ENCODE measurements at places on chromosomes 5 and 9. TPM values are rescaled to one million over a fixed set of nuclear protein-coding genes. Genes with fewer than 3 reads are reported as not detected.

DNA sequence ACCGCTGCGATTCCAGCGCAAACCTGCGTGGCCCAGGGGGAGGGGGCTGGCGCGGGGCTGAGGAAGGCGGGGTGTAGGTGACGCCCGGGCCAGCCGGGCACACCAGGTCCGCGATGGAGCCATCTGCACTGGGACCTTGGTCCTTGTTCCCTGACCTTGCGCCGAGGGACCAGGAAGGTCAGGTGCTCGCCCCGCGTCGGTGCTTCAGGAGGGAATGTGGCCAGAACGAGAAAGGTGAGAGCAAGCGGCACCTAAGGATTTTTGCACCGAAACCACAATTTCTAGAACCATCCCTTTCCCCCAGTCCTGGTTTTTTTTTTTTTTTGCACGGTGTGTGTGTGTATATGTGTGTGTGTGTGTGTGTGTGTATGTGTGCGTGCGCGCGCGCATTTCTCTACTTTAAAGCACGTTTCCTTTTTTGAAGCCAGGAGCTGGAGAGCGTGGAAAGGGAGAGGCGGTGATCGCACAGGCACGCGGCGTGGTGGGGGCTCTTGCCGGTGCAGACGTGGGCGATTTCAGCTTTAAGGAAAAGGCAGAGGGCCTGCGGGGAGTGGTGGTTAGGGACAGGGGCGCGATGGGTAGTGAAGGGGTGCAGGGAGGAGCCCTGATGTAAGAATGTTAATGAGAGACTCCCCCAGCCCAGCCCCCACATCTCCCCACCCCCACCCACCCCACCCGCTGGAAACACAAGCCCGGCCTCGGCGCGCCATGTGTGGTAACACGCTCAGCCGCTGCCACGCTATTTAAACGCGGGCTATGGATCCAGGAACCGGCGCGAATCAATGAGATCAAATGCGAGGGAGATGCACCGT, at the start of gene NPR3:
Gene NPR3 (plus strand): TSS at position 772 of the 812 bp plus-strand sequence. CDS start 456 bp downstream, outside the sequence.
- H3K4me3 ChIP-seq = peak within 1 kb of the TSS; percentile 49
- DNase-seq = peak; percentile 73
- H3K27ac ChIP-seq = peak within 1 kb of the TSS; percentile 42
- peaks cover 52% of the 10 kb centered on the region for H3K4me1 ChIP-seq
- peaks cover 64% of the 10 kb centered on the region for H3K27me3 ChIP-seq
- no peaks in the 10 kb centered on the region for H3K36me3 ChIP-seq

DNA sequence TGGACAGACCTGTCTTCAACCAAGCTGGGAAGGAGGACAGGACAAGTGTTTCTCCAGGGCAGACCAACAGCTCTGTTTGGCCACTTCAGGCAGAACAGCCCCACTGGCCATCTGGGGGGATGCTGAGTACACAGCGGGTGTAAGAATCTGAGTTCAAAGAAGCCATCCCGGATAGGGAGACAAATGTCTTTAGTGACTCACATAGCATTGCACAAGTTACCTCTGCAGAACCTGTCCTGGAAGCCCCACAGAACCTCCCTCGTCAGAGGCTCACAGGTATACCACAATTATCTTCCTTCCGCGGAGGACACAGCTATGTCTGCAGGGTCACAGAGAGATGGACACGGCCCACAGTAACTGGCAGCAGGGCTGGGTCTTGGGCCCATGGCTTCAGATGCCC, 2.0 kb downstream of the OR2V2 start:
- no peak overlapping the region for H3K4me3 ChIP-seq
- peaks cover 59% of the 10 kb centered on the region for H3K27me3 ChIP-seq
- no peaks in the 10 kb centered on the region for H3K4me1 ChIP-seq
- H3K27ac ChIP-seq = no peak overlapping the region

The CDO1 gene
- polyA plus RNA-seq = 1.0 TPM

The LRRC14B gene
- polyA plus RNA-seq = not detected

The FOXD1 gene
- polyA plus RNA-seq = 0.28 TPM

The CRAT gene
- polyA plus RNA-seq = 28.5 TPM

- no peaks in the 10 kb centered on the region for H3K4me1 ChIP-seq
- peak; percentile 14 for DNase-seq
- H3K27ac ChIP-seq = no peak overlapping the region
- no peaks in the 10 kb centered on the region for H3K27me3 ChIP-seq
These were observed 180.6 kb downstream of the MACROH2A1 start for GRCh38 chr5:135218486-135218755.

DNA sequence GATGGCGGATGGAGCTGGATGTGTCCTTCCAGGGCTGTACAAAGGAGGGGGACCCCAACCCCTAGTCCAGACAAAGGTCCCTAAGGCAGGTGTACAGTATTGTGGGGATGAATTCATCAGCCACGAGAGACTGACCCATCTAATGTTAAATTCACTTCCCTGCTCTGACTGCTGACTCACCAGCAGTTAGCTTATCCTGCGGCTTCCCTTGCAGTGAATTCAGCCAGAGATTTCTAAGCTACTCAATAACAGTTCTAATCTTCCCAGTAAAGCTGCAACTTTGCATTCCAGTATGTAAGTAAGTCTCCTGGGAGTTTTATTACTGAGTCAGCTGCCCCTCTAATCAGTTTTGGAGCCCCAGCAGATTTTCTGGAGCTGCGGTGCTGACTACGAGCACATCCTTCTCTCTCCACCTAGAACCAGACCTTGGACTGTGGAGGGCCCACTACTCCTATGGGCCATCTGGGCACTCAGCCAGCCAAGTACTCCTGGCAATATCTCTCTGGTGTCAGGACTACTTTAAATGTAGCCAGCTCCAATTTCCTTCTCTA, 16.1 kb downstream of the B4GALT1 start:
- peaks cover 92% of the 10 kb centered on the region for H3K4me1 ChIP-seq
- peak overlapping the region; percentile 99 for H3K27ac ChIP-seq
- DNase-seq = peak; percentile 85
- H3K4me3 ChIP-seq = no peak overlapping the region
- H3K36me3 ChIP-seq = no peaks in the 10 kb centered on the region

DNA sequence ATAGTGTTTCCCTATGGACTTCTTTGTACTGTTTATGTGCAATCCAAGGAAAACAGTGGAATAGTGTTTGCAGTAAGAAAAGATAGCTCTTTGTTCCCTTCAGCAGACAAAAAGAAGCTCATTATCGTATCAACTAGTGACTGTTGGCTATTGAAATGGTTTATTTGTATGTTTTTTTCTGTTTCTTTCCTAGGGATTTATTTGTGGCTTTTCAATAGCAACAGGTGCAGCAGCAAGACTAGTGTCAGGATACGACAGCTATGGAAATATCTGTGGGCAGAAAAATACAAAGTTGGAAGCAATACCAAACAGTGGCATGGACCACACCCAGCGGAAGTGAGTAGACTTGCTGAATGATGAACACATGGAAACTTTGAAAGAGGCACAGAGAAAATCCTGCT, 65.1 kb downstream of the SLC44A1 start:
- no peak overlapping the region for H3K4me3 ChIP-seq
- no peak for DNase-seq
- peaks cover 37% of the 10 kb centered on the region for H3K4me1 ChIP-seq
- no peaks in the 10 kb centered on the region for H3K36me3 ChIP-seq
- H3K27ac ChIP-seq = no peak overlapping the region
- no peaks in the 10 kb centered on the region for H3K27me3 ChIP-seq

DNA sequence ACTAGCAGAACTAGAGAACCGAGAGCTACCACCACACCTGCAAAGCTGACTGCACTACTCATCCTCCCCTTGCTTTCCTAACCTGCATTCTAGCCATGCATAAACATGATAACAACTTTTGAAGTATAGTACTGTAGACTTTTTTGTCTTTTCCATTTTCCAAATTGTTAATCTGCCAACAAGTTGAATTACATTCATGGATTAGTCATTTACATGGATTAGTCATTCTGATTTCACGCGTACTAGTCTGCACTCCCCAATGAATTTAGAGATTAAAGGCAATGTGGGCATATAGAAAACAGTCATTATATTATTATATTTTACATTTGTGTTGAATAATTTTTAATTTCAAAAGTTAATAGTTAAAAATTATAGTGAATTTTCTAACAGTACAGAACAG, 81.4 kb downstream of the EDIL3 start:
- no peaks in the 10 kb centered on the region for H3K27me3 ChIP-seq
- H3K27ac ChIP-seq = no peak overlapping the region
- no peaks in the 10 kb centered on the region for H3K4me1 ChIP-seq
- no peak overlapping the region for H3K4me3 ChIP-seq
- no peak for DNase-seq

DNA sequence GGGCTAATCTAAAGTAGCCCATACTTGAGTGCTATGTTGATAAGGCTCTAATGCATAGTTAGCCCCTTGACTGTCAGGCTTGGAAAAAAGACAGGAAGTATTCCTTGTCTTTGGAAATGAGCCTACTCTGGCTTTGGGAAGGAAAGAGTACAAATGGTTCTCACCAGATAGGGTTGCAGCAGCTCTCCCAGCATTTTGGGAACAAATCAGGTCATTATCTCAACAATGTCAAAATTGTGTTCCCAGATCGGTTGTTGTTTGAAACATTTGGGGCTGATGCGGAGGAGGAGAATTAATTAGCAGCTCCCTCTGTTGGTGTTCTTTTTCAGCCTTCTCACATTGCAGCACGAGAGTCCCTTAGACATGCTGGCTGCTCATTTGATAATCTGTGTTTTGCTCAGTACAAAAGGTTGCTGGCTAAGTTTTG, 294.7 kb upstream of the DMRT1 start:
- H3K4me1 ChIP-seq = peaks cover 23% of the 10 kb centered on the region
- H3K27ac ChIP-seq = no peak overlapping the region
- H3K27me3 ChIP-seq = no peaks in the 10 kb centered on the region

DNA sequence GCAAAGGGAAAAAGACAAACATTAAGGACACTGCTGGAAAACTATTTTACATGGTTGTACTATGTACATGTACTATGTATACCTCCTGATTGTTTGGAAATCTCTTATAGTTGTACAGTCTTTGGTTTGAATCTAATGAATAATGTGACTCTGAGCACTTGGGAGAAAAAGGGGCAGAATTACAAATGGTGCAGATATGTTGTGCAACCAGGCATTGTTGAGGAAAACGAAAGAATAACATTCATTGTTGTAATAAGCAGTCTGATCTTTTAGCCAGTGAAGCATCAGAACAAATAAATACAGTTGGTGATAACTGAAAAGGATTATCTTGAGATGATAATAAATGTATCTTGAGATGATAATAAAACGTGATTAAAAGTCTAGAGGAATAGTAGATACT, 87.2 kb downstream of the CSNK1G3 start:
- H3K4me3 ChIP-seq = no peak overlapping the region
- H3K27me3 ChIP-seq = no peaks in the 10 kb centered on the region
- H3K36me3 ChIP-seq = peaks cover 10% of the 10 kb centered on the region
- no peaks in the 10 kb centered on the region for H3K4me1 ChIP-seq
- DNase-seq = no peak
- no peak overlapping the region for H3K27ac ChIP-seq

DNA sequence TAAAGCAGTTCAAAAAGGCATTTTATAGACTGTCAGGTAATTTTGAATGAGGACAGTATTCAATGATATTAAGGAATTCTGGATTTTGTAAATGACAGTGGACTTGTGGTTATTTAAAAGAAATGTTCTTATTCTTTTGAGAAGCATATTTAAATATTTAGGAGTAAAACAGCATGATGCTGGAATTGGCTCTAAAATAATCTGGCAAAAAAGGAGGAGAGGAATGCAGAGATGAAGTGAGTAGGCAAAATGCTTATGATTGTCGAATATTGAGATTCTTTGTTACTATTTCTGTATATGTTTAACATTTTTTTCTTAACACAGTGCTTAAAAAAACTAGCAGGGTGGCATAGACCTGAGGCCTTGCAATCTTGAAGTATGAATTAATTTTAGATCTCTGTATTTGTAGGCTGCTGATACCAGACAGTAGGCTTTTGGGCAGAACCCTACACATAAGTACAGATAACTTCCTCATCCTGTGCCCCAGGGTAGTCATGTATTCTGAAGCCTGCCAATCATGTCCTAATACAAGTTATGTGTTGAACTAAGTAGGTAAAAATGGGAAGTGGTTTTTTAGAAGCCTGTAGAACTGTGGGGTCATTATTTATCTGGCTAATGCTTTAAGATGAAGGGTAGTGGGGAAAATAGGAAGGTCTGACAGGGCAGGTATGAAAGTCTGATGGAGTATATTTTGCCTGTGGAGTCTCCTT, 9.4 kb downstream of the CD180 start:
- no peak overlapping the region for H3K4me3 ChIP-seq
- H3K36me3 ChIP-seq = no peaks in the 10 kb centered on the region
- no peaks in the 10 kb centered on the region for H3K27me3 ChIP-seq
- no peak for DNase-seq
- no peak overlapping the region for H3K27ac ChIP-seq

The LPCAT1 gene
- 5.2 TPM for polyA plus RNA-seq

DNA sequence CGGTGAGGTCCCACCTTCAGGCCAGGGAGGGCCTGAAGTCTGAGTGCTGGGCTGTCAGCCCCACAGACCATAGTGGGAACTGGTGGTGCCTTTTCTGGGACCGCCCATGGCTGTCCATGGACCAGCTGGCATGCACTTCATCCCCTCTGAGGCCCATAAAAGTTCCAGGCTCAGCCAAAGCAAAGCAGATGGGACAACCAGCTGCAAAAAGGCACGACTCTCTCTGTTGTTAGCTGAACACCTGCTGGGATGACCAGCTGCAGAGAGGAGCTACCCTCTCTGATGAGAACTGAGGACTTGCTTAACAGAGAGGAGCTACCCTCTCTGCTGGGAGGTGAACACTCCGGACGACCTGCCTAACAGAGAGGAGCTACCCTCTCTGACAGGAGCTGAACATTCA, 844.3 kb upstream of the DMAC1 start:
- DNase-seq = no peak
- no peak overlapping the region for H3K27ac ChIP-seq
- no peaks in the 10 kb centered on the region for H3K4me1 ChIP-seq

GRCh38 chr5:32439086-32439642, 5.4 kb downstream of the ZFR start:
- no peak for DNase-seq
- no peaks in the 10 kb centered on the region for H3K27me3 ChIP-seq
- no peak overlapping the region for H3K4me3 ChIP-seq
- H3K36me3 ChIP-seq = no peaks in the 10 kb centered on the region
- H3K4me1 ChIP-seq = peaks cover 89% of the 10 kb centered on the region
- no peak overlapping the region for H3K27ac ChIP-seq

GRCh38 chr5:148973455-148973854, 89.4 kb downstream of the SH3TC2 start:
- H3K4me1 ChIP-seq = peaks cover 36% of the 10 kb centered on the region
- no peak for DNase-seq
- H3K4me3 ChIP-seq = no peak overlapping the region
- peak overlapping the region; percentile 74 for H3K27ac ChIP-seq
- H3K36me3 ChIP-seq = no peaks in the 10 kb centered on the region

The CCDC192 gene
- polyA plus RNA-seq = not detected

DNA sequence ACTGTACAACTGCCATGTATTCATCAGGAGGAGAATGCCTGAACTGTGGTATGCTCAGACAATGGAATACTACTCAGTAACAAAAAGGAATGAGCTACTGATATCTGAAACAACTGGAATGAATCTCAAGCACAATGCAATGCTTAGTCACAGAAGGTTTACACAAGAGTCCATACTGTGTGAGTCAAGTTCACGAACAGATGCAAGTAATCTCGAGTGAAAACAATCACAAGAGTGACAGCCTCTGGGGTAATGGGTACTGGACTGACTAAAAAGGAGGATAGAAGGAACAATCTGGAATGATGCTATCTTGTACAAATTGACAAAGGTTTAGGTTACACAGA, 19.5 kb upstream of the GOLGA1 start:
- H3K27me3 ChIP-seq = no peaks in the 10 kb centered on the region
- DNase-seq = no peak
- no peaks in the 10 kb centered on the region for H3K36me3 ChIP-seq
- H3K27ac ChIP-seq = no peak overlapping the region
- no peak overlapping the region for H3K4me3 ChIP-seq
- no peaks in the 10 kb centered on the region for H3K4me1 ChIP-seq
